ENCODE measurements at places on chromosomes 2 and 18.

DNA sequence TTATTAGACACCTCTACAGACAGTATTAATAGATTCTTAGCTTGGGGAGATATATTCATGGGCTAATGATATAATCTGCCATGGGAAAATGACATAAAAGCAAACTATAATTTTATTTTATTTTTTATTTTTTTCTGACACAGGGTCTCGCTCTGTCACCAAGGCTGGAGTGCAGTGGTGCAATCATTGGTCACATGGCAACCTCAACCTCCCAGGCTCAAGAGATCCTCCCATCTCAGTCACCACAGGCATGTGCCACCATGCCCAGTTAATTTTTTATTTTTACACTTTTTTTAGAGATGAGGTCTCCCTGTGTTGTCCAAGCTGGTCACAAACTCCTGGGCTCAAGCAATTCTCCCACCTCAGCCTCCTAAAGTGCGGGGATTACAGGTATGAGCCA lies 39.3 kb downstream of the RTN4 start:
- DNase-seq: peak; percentile 37

GRCh38 chr18:48940854-48941611 lies 9.7 kb downstream of the SMAD7 start:
- DNase-seq: no peak

GRCh38 chr2:67142071-67142470 lies 255.1 kb upstream of the ETAA1 start:
- no peak for DNase-seq

GRCh38 chr2:239470151-239470900 lies 69.5 kb upstream of the HDAC4 start:
- no peak for DNase-seq

DNA sequence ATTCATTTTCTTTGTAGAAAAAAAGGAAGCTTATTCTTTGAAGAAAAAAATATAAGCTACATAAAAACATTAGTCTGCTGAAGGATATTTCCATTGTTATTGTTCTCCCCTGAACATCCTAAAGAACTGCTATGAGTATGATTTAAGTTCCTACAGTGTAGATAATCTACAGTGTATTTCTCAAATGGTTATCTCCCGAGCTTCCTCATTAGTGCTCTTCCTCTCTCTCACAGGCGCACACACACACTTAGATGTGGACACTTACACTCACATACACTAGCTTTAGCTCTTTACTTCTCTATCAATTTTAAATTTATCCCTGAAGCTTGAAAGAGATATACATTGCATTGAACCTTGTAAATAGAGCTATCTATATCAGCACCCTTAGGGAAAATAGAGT lies 681.0 kb downstream of the KCNJ3 start:
- no peak for DNase-seq

Measured in fibroblast of gingiva (primary cell).